ENCODE measurements at places on chromosomes 1 and 21.

DNA sequence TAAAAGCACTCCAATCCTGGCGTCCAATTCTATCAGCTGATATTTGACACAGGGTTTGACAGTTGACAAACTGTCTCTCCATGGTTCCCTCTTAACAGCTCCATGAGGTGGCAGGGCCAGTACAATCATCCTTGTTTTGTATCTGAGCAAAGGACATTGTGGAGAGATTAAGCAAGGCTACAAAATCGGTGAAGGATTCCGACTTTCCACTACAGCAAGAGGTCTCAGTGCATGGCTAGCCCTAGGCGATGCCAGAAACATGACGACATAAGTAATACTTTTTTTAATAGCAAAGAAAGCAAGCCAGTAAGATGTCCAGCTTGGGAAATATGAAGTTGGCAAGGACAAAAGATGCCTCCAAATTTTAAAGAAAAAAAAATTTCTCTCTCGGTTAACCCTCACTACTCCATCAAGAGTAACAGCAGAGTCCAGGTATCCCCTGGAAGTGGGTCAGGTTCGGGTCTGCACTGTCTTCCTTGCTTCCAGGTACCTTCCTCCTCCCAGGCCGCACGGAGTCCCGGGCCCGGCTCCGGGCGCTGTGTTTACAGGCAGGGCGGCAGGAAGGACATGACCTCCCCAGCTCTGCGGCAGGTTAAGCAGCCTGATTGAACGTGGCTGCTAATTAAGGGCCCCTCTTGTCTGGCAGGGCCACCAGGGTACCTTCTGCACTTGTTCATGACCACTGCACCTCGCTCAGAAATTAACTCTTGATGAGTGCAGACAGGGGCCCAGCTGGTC lies 106.1 kb downstream of the SIM2 start:
- no peak for DNase-seq

DNA sequence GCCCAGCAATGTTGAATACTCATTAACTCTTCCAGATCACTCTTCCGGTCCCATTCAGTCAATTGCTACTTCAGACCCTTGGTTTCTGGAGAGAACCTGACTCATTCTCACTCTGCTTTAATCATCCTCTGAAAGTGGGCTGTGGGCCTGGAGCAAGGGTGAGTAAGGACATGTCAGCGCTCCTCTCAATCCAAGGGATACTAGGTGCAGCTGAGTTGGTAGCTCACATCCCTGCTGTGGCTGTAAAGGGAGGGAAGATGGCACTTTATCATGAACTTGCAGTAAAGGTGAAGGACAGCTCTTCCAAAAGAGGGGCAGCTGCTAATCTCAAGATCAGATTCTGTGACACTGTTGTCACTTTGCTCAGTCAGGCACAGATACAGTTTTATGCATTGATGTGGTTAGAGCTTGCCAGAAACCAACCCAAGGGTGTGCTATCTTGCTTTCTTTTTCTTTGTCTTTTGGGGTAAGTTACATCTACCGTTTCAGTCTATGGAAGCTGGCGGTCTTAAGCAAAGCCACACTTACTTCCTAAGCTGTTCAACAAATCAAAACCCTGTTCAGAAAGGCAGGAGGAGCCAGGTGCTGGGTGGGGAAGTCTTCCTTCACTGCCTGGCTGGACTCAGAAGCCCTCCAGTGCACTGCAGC lies 26.5 kb upstream of the NTPCR start:
- no peak for DNase-seq

- no peak for DNase-seq
Measured at GRCh38 chr1:23524716-23525401, 6.2 kb downstream of the E2F2 start.

GRCh38 chr1:78284354-78284753 lies 206.4 kb upstream of the PTGFR start:
- DNase-seq: no peak

- no peak for DNase-seq
Measured at GRCh38 chr1:14332158-14332557, 266.3 kb upstream of the KAZN start.

DNA sequence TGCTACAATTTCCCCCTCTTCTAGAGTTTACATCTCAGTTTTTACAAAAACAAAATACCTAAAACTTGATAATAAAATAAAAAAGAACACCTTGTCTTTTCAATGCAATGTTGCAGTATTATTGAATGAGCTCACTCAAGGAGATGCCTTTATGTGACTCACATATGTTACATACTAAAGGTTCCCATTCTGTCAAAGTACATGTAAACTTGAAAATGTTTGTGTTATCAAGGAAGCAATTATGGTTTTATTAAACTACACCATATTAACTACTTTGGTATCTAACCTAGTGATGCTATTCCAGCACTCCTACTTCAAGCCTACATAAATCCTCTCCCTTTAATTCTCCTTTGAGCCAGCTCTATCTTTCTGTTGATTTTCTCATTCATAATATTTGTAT lies 658.3 kb downstream of the PTPRC start:
- DNase-seq: no peak

DNA sequence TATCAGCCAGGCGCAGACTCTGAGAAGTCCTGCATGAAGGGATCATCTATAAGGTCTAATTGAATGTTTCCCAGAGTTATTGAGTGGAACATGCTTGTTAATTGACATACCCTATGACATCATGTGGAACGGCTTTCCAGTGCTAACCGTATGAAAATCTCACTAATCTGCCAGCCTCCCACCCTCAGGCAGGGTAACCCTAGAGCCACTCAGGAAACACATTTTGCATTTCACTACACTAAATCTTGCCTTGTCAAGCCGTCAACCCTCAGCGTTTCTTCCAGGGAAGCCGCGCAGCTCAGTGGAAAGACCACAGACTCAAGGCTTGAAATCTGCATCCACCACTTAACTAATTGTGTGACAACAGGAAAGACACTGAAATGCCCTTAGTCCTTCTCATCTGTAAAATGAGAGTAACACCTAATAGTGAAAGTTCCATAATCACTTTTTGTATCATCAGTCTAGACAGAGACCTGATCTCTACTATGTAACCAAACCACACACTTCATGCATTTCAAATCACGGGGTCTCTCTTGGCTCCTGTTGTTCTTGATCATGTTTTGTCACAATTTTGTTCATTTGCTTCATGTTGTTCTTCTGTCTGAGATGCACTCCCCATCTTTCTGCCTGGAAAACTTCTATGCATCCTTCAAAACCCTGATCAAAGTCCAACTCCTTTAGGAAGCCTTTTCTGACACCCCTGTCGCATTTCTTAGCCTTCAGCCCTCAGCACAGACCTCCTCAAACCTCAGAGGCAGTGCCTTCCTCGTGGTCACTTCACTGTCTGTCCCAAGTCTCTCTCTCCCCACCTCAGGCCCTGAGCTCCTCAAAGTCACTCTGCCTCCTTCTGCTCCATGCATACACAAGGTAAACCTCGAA lies 246.5 kb downstream of the TOMM20 start:
- peak; percentile 79 for DNase-seq

- DNase-seq: no peak
Measured at GRCh38 chr1:164625004-164625617, 66.1 kb downstream of the PBX1 start.

DNA sequence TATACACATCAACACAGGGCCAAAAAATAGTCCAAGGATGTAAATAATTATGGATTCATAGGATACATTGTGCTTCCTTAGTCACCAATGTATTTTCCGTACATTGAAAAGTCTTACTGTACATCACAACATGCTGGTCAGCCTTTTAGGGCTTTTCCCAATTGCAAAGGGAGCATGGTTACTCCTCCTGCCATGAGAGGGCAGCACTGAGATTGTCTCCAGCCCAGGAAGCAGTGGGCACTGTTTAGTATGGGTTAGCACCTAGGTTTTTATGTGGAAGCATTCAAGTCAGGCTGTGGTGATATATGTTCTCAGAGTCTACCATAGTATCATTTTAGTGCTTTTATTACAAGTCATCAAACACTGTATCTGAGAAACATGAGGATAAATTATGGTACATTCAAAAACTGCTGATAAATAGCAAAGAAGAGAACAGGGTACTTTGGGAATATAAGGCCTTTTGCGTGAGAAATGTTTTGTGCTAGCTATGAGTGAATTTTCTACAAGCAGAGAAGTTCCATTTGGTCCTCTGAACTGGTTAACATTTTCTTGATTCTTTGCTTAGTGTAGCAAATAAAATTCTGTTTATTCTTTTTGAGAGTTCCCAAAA lies 34.0 kb downstream of the ST6GALNAC5 start:
- DNase-seq: peak; percentile 36

- no peak for DNase-seq
Measured at GRCh38 chr1:64811131-64811530, 66.3 kb downstream of the RAVER2 start.
